ENCODE measurements at places on chromosomes 1 and 21.

- DNase-seq = no peak
Measured at GRCh38 chr1:167756730-167757405, 35.1 kb downstream of the MPZL1 start.

- no peak for DNase-seq
Measured at GRCh38 chr21:38388647-38389353, 109.5 kb downstream of the ERG start.

GRCh38 chr1:58392083-58392482, 154.4 kb downstream of the OMA1 start:
- no peak for DNase-seq

GRCh38 chr1:918843-919242, 4.9 kb upstream of the SAMD11 start:
- no peak for DNase-seq

- DNase-seq = peak; percentile 17
Measured at GRCh38 chr1:218521414-218522169, 176.5 kb downstream of the TGFB2 start.

- no peak for DNase-seq
Measured at GRCh38 chr1:185287451-185287850, 29.6 kb downstream of the IVNS1ABP start.

GRCh38 chr1:59730302-59730701, 84.4 kb upstream of the HOOK1 start:
- DNase-seq = no peak

- no peak for DNase-seq
Measured at GRCh38 chr1:25569597-25570396, 26.4 kb downstream of the LDLRAP1 start.

GRCh38 chr1:203704120-203704519, 60.9 kb upstream of the LAX1 start:
- DNase-seq = no peak

DNA sequence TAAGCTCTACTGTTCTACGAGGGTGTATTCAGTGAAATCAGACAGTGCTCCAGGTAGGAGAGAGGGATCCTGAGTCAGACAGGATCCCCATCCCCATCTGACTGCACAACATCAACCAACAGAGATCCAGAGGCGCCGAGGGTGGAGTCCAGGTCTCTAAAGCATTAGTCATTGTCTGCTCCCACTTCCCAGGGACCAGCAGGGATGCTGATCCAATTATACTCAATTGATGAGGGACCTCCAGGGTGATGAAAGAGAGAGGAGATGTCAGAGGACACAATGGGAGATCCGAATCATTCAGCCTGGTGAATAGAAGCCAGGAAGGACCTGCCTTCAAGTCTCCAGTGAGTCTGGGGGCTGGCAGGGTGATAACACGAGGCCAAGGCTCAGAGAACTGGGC, 39.5 kb upstream of the STMN1 start:
- no peak for DNase-seq

GRCh38 chr1:211628417-211628816, 47.0 kb downstream of the NEK2 start:
- no peak for DNase-seq

DNA sequence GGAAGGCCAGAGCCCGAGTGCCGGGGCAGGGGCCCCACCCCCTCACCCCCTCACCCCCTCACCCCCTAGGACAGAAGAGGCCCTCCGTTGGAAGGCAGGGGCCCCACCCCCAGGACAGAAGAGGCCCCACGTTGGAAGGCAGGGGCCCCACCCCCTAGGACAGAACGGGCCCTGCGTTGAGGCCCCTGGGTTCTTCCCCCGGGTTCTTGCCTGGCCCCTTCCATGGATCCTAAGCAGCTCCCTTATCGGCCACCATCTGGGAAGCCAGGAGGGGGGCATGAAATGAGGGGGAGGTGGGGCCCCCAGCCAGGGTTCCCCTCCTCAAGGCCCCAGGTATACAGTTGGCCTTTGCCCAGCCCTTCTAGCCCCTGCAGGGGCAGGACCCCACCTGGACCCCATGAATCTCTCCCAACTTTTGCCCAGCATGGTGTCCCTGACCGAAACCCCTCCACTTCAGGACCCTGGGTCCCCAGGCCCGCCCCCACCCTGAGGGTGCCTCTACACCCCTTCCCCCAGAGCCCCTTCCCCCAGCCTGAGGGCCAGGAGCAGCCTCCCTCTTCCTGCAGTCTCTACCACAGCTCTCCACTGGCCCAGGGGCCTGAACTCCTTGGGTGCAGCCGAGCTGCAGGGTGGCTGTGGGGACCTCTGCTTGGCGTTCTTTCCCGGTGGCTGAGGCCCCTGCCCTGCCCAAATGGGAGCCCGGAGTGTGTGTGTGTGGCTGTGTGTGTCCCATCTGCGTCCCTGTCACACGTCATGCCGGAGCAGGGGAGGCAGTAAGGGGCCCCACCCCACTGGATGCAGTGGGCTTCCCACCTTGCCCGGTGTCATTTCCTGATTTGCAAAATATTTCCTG, 4.3 kb upstream of the VWA1 start:
- no peak for DNase-seq

GRCh38 chr1:160024195-160024905, 7.4 kb downstream of the PIGM start:
- no peak for DNase-seq

GRCh38 chr1:55703726-55704363, 488.7 kb upstream of the USP24 start:
- no peak for DNase-seq

DNA sequence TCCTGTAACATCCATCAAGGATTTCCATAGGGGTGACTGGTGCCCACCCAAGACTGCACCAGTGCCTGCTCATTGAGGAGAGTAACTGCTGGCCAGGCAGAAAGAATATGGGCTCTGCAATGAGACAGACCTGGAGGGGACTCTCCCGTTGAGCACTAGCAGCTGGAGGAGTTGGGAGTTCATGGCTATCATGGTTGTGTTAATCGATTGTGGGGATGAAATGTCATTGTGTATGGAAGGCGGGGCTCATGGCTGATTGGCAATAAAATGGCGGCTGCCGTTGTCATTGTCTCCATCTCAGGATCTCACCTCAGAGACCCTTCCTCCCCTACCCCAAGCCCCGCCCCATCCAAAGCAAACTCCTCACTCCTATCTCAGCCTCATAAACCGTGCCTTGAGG, 3.9 kb downstream of the TMEM125 start:
- DNase-seq = no peak

DNA sequence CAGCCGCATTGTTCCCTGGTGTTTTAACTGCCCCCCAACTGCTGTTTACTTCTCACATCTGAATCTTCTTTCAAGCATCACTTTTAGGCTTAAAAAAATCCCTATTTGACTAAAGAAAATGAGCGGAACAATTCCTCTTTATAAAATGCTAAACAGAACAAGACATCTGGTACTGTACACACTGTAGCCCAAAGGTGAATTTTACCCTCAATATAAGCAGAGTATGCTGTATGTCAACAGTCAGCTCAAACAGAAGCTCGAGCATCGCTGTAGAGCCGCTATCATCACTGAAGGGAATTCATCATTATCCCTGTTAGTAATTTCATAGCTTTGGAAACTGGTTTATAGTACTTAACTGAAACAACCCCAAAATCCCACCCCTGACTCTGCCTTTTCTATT, 85.3 kb downstream of the LRRC8D start:
- DNase-seq = no peak

GRCh38 chr1:37666241-37666867, 26.0 kb upstream of the CDCA8 start:
- no peak for DNase-seq

Measured in NCI-H2081 treated with DMSO at 0.1 percent for 48 hours (cell line).